ENCODE measurements at places on chromosomes 6 and 20.

GRCh38 chr6:3794092-3794491 is 42.6 kb upstream of the PXDC1 start:
- no peak for DNase-seq

- no peak for DNase-seq
These were observed 36.8 kb downstream of the PTPRK start for GRCh38 chr6:128483472-128484135.

GRCh38 chr6:26175428-26176181 is 88.4 kb downstream of the HFE start:
- peak; percentile 67 for DNase-seq

DNA sequence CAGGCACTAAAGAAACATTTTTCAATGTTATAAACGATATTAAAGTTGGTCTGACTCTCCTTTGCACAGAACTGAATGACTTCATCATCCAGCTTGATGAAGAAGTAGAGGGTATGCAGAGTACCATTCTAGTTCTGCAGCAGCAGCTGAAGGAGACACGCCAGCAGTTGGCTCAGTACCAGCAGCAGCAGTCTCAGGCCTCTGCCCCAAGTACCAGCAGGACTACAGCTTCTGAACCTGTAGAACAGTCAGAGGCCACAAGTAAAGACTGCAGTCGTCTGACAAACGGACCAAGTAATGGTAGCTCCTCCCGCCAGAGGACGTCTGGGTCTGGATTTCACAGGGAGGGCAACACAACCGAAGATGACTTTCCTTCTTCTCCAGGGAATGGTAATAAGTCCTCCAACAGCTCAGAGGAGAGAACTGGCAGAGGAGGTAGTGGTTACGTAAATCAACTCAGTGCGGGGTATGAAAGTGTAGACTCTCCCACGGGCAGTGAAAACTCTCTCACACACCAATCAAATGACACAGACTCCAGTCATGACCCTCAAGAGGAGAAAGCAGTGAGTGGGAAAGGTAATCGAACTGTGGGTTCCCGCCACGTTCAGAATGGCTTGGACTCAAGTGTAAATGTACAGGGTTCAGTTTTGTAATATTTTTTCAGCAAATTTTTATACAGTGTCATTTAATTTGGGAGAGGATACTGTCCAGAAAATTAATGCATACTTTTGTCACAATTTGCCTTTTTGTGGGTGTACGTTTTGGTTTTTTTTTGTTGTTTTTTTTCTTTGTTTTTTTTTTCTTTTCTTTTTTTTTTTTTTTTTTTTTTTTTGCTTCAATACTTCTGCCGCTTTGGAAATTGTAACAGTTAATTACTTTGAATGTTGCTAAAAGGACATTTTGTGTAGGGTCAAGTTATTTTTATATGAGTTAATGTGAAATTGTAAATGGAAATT is 6.6 kb upstream of the ACAT2 start:
- DNase-seq, result no peak

DNA sequence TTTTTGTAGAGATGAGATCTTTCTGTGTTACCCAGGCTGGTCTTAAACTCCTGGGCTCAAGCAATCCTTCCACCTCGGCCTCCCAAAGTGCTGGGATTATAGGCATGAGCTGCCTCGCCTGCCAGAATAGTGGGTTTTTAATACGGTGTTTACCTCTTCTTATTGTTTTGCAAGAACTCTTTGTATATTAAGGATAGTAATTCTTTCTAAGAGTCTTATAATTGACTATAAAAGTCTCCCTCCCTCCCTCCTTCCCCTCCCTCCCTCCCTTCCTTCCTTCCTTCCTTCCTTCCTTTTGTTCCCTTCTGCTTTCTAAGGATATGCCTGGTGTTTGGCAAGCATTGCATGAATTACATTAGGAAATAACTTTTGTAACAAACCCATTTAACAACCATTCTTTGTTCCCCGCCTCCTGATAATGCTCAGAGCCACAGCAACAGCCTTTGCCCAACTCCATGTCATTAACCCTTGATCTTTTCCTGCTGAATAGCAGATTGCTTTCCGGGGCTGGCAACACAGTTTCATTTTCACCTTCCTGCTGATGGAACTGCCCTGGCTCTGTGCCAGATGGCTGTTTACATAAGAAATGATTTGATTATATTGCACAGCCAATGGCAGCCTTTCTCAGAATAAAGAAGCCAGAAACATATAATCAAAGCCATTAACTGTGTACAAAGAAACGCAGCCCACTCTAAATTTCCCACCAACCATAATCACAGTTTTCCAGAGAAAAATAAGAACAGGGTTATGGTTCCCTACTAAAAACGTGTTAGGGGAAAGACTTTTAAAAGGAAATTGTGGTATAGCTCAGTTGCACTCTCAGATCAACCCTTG is 143.7 kb upstream of the PTPN1 start:
- no peak for DNase-seq

- no peak for DNase-seq
These were observed 18.5 kb upstream of the WFDC10A start for GRCh38 chr20:45611054-45611453.

- no peak for DNase-seq
These were observed 504 bp downstream of the SNTA1 start for GRCh38 chr20:33443006-33443511.

- no peak for DNase-seq
These were observed 18.3 kb upstream of the NHSL1 start for GRCh38 chr6:138517635-138518034.

DNA sequence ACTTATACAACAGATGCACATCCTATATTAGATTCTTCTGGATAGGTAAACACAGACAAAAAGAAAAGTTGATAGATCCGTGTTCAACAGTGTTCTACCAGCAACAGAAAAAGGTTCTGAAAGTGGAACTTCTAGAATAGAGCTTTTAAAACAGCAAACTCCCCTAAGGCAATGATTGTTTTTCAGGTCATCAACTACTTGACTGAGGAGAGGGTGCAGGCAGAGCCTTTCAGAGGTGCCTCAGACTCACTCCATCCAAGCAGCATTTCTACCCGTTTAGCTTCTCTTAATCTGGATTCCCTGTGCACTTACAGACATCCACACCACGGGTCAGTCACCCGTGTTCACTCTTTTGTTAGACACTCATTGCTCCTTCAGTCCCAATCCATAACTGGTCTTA is 28.9 kb downstream of the FYN start:
- no peak for DNase-seq

- no peak for DNase-seq
These were observed 62.2 kb downstream of the RFPL4B start for GRCh38 chr6:112409311-112409710.

GRCh38 chr6:75374961-75375400 is 90.4 kb upstream of the TMEM30A start:
- no peak for DNase-seq

DNA sequence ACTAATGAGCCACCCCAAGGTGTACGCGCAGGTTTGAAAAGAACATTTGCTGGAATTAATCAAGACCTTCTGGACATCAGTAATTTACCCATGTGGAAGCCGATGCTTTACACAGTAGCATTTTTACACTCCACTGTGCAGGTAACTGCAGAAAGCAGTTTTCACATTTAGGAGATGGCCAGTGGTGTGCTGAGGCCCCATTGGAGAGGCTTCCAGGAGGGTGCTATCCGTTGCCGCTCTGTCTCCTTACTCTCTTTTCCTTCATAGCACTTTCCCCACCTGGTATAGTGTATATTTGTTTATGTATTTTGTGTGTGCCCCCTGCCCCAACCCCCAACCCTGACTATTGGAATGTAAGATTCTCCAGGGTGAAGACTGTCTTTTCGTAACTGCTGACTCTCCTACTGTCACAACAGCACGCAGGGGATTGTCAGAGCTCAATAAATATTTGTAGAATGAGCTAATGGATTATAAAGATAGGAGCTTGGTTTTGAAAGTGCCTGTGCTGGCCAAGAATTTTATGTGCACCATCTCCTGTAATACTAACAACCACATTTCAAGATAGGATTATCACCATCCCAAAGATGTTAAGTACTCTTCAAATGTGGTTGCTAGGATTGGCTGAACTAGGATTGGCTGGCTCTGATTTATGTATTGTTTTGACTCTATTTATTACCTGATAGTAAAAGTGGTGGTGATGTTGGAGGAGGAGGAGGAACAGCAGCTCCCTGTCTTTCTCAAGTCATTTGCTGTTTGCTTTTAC is 74.0 kb upstream of the GLP1R start:
- DNase-seq, result no peak

DNA sequence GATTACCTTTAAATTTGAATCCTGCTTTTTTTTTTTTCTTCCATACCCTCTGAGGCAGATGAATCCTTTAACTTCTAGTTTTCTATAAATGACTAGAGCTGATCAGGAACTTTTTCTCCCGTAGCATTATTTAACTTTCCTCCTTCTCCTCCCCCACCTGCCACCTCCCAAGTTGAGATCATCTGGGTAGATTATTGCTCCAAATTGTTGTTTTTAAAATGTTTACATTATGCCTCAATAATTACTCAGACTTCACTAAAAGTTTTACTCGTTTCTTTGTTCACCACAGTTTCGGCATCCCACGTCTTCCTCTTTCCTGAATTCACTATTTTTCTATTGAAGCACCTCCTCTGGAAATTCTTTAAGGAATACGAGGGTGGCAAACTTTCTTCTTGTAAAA is 16.6 kb upstream of the SCUBE3 start:
- DNase-seq, result no peak

DNA sequence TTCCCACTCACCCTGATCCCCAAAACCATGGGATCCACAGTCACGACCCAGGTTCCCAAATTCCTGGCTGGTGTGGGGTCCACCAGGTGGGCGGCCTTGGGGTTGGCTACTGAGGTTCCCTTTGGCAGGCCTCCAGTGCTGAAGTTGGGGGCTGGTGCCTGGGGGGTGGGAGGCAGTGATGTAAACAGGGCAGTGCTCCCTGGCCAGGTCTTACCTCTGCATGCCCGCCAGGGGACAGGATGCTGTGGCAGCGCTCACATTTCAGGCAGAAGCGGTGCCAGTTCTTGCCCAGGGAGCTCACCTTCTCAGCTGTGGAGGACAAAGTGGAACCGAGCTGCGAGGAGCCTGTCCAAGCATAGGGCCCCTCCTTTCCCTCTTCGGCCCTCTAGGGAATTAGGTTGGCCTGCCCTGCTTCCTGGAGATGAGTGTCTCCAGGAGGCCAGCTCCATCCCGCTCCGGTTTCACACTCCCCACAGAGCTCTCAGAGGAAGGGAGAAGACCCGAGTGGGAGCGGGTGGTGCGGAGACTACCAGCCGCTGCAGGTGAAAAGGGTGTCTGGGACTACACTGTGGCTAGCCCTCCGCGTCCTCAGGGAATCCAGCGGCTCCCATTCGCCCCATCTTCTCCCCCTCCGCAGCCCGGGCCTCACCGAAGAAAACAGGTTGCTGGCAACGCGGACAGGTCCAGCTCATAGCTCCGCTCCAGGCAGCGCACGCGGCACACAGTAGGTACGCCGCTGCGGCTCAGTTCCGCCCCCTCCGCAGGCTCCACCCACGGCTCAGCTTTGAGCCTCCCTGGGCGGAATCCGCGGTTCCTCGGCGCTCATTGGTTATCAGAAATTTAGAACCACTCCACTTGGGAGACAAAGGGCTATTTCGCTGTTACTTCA is at the start of gene CRIP3:
TSS of gene CRIP3 (minus strand) at position 726 of the 889 bp plus-strand sequence. CDS start at position 692, 34 bp downstream.
- DNase-seq, result peak; percentile 40

DNA sequence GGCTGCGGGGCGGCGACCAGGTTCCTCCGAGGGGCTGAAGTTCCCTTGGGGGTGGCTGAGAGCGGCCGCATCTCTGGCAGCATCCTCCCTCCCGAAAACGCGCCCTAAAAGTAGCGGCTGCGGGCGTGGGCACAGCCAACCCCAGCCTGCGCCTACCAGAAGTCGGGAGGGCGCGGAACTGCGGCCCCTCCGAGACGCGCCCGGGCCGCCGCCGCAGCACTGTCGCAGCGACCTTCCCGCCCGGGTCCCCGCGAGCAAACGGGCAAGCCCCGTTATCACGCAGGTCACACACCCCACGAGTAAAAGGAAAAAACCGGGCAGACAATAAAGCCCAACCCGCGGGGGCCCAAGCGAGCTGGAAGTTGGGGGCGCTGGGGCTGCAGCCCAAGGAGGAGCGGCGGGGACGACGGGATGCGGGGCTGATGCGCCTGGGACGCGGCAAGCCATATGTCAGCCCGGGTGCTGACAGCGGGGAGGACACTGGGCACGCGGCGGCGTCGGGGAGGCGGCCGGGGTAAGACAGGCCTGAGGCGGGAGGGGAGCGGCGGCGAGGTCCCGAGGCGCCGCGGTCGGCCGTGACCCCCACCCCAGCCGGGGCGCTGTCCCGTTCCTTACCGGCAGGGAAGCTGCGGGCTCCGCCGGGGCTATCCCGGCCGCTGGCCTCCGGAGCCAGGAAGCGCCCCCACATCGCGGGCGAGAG is 659 bp downstream of the CEP85L start:
- DNase-seq, result peak; percentile 49

DNA sequence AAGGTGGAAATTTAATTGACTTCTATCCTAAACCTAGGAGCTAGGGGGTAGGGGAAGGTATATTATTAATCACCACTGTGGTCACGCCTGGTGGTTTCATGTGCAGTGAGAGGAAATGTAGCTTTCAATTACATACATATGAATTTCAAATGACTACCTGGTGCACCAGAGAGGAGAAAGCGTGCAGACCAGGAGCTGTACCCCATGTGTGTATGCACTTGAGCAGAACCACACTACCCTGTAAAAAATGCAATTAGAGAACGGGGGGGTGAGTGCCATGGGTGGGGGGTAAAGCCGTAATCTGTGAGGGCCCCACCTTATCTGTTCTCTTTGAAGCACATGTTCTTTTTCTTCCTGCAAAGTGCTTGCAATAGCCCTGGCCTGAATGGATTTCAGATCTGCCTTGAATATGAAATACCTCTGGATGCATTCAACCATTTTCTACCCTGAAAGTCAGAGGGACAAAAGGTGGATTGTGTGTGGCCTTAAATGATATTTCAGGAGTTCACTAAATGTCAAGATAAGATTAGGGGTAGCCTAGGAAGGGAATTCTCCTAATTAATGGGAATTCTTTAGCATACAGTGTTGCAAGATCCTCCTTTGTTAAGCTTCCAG is 30.9 kb upstream of the EDN3 start:
- no peak for DNase-seq

DNA sequence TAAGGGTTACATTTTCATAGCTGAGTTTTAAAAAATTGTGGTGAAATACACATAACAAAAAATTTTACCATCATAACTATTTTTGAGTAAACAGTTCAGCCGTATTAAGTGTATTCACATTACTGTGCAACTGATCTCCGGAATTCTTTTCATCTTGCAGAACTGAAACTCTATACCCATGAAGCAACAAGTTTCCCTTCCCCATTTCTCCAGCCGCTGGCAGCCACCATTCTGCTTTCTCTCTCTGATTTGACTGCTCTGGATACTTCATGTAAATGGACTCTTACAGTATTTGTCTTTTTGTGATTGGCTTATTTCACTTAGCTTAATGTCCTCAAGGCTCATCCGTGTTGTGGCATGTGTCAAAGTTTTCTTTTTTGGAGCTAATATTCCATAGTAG is 341.6 kb downstream of the QKI start:
- no peak for DNase-seq

All from muscle of arm (tissue), 14 donors.